IPS-NIHi11 (cell line): ENCODE measurements at places on chromosomes 7 and 10.

- DNase-seq = peak; percentile 23
These were observed 1247.8 kb downstream of the GATA3 start for GRCh38 chr10:9302140-9302746.

DNA sequence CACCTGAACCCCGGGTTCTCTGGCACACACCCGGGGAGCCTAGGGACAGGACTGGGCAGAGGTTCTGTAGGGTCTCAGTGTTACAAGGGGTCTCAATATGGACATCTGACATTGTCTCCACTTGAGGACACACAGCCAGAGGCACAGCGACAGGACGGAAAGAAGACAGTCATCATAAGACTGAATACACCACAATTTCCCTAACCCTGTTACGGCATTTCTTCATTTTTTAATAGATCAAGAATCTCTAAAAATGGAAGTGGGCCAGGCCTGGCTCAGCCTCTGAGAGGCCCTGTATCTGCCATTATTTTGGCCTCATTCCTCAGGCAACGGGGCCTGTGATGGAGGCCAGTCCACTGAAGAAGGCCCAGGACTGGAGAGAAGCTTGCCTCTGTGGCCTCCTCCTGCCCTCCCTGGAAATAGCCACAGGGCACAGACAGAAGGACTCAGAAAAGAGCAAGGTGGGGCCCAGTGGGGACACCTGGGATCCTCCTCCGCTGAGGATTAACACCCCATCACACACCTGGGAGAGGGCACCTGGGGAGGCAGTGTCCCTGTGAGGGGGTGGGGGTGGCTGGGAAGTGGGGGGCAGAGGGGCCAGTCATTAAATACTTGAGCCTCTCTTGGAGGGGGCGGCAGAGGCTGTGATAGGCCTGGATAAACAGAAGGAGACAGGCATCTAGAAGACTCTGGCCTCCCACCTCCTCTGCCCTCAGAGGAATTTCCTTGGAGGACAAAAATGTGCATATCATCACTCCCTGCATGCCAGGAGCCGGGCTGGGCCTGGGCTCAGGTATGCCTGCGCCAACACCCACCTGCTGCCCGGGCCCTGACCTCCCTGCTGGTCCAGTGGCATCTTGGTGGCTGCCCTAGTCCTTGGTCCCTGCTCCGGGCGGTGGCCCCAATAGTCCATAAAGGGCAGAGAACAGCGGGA is 8.0 kb downstream of the SPOCK2 start:
- DNase-seq = no peak

DNA sequence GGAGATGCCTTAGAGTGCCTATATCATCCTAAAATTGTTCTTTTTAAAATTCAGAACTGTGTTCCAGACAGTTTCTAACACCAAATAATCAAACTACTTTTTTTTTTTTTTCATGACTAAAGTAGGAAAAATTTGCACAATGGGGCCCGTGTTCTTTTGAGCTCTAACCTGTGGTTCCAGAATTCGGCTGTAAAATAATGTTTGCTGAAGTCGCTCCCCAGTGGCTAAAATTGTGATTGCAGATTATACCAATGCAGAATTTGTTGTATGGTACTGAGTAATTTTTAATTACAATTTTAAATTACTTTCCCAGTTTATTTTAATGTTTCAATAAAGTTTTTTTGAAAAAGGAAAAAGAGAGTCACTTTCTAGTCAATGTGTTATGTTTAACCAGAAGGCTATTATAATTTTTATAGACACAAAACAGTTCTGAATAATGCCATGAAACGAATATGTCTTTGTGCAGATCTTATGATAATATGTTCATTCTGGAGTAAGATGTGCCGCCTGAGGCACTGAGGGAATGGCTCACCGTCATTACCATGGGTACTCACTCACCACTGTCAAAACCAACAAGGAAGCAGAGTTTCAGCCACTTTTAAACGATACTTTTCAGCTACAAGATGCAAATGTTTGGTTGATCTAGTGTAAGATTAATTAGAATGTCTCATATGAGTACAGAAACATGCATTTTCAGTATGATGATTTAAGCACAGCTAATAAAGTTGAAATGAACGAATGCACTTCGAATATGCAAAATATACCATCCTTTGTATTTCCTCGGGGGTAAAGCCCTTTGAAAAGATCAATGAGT is 173.6 kb downstream of the PRKCQ start:
- no peak for DNase-seq

- DNase-seq = no peak
These were observed 52.9 kb downstream of the DNAJC12 start for GRCh38 chr10:67785098-67785497.

DNA sequence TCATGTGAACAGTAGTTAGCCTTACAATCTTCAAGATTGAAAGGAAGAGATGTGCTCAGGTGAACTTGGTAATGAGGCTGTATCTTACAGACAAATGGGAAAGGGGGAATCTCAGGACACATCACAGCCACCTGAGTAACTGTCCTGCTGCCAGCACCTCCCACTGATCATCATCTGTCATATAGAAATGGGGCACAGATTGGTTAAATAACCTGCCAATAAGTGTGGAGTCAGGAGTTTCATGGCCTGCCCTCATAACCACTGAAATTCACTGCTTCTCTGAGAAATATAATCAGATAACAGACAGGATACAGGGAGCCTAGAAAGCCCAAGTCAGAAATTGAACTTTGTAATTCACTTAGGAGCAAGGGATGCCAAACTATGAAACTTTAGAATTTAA is 64.9 kb upstream of the TAS2R16 start:
- no peak for DNase-seq

DNA sequence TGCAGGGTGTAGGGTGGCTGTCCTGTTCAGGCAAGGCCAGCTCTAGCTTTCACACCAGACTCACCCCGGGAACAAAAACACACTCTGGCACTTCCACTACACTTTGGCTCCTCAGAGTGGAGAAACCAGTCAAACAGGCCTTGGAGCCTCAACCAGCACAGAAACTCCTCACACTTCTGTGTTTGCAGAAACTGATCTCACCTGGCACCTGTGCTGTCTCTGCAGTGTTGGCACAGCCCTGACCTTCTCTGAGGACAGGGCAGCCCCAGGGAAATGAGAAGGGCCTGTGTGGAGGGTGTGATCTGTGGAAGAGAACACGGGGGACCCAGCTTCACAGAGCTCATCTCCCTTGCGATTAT is 4.1 kb upstream of the CALML5 start:
- no peak for DNase-seq

- DNase-seq = no peak
These were observed 103.9 kb downstream of the AASS start for GRCh38 chr7:122040147-122040546.

GRCh38 chr7:117072620-117073118 is 119.4 kb downstream of the ST7 start:
- no peak for DNase-seq
